ENCODE measurements at places on chromosomes 3 and 15.

GRCh38 chr15:64443747-64444621 lies 16.4 kb upstream of the ZNF609 start:
- DNase-seq = no peak

GRCh38 chr3:110261141-110261540 lies 810.5 kb upstream of the NECTIN3 start:
- no peak for DNase-seq

DNA sequence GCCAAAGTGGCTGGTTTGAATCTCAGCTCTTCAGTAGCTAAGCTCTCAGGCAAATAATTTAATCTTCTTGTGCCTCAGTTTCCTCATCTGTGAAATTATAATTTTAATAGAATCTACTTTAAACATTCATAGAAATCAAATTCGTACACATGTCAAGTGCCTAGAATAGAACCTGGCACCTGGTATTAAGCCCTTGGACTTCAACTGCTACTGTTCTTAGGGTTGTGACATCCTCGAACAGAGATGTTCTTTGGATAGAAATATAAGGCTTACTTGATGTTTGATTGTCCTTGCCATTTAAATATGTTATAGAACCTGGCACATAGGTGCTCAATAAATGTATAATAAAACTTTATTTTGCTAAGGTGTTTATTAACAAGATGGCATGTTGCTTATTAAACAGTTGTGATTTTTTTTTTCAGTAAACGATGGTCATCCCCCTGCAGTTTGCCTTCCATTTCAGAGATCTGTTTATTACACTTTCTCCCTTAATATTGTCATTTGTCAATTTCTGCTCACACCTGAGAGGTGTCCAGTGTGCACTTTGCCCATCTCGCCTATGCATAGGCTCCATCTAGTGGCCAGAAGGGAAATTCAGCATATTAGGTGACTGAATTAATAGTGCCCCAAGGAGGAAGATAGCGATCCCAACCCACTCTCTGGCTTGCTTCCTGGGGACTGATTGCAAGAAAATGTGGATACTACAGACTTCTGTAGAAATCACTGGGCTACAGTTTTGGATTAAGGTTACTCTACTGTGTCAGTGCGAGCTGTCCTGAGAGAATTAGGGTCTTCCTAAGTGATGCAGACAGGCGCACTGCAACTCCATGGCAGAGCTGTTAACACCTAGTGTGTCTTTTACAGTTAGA lies 10.7 kb downstream of the IGF1R start:
- DNase-seq = no peak

GRCh38 chr3:61877359-61878138 lies 316.2 kb downstream of the PTPRG start:
- no peak for DNase-seq

- DNase-seq = no peak
These were observed 53.4 kb downstream of the CMC1 start for GRCh38 chr3:28294667-28295413.

DNA sequence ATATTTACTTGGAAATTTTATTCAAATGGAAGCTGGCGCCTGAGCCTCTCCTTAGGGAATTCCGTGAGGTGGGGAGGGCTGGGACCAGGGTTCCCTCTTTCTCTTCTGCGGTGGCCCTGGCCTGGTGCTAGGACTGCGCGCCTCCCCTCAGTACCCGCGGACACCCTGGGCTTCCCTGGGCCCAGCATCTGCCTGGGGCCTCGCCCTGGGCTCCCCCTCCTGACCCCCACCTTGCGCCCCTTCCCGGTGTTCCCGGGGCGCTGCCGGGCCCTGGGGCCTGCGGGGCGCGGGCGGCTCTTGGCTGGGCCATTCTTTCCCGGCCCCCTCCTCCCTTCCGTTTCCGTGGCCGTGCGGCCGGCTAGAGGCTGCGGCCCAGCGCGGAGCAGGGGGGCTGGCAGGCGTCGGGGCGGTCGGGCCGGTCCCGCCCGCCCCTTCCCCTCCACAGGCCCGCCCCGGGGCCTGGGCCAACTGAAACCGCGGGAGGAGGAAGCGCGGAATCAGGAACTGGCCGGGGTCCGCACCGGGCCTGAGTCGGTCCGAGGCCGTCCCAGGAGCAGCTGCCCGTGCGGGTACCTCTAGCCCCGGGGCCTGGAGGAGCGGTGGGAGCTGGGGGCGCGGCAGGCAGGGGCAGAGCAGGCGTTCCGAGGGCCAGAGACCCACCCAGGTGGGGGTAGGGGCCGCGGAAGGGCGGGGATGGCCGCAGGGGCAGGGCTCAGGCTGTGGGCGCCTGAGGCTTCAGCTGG lies at the start of gene FES:
FES (plus strand) TSS at position 529 of the 743 bp plus-strand sequence. CDS start 542 bp downstream, outside the sequence.
- DNase-seq = no peak

GRCh38 chr3:38581774-38582173 lies 67.7 kb downstream of the SCN5A start:
- DNase-seq = no peak

DNA sequence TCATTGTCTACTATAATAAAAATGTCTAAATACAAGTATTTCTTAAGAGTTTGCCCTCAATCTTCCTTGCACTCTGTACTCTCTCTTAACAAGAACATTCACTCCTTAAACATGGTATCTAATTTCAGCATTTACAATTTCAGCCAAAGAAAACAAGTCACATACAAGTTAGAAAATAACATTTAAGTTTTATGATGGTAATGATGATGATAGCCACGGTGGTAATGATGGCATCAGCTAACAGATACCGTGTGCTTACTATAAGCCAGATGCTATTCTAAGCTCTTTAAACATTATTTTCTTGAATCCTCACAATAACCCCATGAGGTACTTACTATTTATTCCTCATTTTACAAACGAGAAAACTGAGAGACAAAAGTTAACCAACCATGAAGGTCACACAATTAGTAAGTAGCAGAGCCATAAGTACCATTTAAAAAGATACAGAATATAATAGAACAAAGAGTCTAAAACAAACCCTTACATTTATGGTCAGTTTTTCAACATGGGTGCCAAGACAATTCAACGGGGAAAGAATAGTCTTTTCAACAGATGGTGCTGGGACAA lies 7.4 kb downstream of the SPICE1 start:
- no peak for DNase-seq

GRCh38 chr3:33942483-33943150 lies 144.2 kb downstream of the PDCD6IP start:
- DNase-seq = no peak

DNA sequence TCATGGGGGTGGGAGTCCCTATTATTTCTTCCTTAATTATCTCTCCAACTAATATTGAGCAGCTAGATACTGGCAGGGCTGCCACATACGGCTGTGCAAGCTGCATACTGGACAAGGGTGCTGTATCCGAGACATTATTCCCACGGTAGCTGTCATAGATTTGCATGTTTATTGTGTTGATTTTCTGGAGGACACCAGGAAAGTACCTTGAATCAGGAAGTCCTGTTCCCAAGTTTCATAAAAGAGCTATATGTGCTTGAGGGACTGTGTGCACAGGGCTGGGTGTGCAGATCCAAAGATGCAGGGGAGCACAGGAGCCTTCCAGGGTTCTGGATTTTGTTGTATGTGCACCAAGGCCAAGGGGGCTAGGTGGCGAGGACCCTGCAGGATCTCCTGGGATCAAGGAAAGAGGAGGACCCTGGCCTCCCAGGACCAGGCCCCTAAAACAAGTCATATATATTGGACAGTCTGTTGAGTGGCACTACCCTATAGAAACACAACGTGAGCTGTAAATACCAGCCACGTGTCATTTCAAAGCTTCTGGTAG lies 119.2 kb upstream of the ALDH1A3 start:
- DNase-seq = no peak

- DNase-seq = no peak
These were observed 6.8 kb downstream of the ANXA2 start for GRCh38 chr15:60390871-60391501.

DNA sequence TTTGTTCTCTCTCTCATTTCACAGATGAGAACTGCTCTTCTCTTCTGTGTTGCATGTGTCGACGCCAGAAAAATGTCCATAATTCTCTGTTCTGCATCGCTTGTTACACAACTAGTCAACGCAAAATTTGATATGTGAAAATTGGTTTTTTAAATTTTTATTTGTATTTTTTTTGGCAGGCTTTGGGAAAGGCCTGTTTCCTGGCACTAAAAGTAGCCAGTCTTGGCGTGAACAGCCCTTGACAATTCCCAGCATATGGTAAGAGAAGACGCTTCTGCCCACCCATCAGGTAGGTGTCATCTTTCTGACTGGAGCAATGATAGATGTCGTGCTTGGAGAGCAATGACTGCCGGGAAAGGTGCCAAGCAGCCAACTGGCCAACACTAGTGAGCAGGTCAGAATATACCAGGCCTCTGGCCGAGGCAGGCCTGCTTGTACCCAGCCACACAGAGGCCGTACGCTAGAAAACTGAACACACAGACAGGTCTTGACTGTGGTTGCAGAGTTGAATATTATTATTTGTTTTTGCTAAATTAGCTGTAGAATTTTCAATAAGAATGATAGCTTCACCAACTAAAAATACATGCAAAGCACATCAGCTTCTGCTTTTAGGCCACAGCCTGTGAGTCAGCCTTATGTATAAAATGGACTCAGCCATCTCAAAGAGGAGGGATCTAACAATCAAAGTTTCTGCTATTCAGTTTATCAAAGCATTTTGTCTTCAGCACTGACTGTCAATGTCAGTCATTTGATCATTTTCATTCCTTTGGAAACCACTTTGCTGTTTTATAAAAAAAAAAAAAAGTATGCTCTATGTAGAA lies 837.5 kb downstream of the MCTP2 start:
- DNase-seq = no peak

GRCh38 chr3:170727754-170728153 lies 141.9 kb upstream of the SLC7A14 start:
- DNase-seq = no peak

- no peak for DNase-seq
These were observed 22.7 kb downstream of the ATP6V1A start for GRCh38 chr3:113769551-113769950.

DNA sequence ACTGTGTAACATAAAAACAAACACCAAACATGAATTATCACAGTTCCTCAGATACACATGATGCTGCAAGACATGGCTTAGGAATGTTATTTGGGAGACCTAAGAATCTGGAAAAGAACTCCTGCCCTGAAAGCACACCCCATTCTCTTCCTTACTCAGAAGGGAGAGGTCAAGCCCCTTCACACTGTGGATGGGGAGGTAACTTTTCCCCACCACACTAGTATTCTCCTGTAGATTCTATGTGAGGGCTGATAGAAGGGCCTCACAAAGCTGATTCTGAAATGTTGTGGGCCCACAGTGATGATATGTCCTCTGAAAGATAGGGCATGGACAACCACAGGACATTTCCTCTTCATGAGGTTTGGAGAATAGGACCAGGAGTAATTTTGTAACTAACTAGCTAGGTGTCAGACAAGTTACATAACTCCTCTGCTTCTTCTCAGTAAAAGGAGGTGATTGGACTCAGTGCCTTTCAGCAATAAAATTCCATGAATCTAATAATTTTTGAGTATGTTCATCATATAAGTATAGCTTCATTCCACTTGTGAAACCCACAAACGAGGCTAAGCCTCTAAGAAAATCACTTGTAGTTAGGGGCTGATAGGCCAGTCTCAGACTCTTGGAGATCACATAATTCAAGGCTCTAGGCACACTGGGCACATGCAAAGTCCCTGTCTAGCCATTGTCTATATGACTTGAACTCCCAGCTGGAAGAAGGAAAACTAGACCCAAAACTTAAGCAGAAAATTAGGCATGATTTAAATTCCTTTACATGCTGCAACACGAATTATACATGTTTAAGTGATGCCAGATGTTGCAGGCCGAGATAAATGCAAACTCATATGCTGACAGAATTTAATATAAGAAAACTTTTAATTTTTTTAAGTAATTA lies 7.5 kb downstream of the PTX3 start:
- no peak for DNase-seq

DNA sequence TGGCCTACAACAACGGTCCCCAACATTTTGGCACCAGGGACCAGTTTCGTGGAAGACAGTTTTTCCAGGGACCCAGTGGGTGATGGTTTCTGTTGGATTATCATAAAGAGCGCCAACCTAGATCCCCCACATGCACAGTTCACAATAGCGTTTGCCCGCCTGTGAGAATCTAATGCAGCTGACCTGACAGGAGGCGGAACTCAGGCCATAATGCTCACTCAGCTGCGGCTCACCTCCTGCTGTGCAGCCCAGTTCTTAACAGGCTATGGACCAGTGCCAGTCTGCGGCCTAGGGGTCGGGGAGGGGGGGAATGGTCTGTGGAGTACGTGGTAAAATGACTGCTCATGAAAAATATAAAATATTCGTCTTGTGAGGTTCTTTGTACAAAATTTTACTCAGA lies 518.5 kb upstream of the CADM2 start:
- DNase-seq = no peak

GRCh38 chr3:179981646-179982045 lies 55.1 kb downstream of the PEX5L start:
- no peak for DNase-seq

GRCh38 chr15:67999320-68000100 lies 54.6 kb upstream of the PIAS1 start:
- no peak for DNase-seq

- no peak for DNase-seq
These were observed 104.7 kb upstream of the SETMAR start for GRCh38 chr3:4198491-4198890.

- no peak for DNase-seq
These were observed 140.2 kb downstream of the FOXP1 start for GRCh38 chr3:71443332-71443731.

- no peak for DNase-seq
These were observed 24.5 kb upstream of the BDH1 start for GRCh38 chr3:197580253-197580691.

- DNase-seq = no peak
These were observed 436.7 kb downstream of the EPHB1 start for GRCh38 chr3:135231737-135232136.

- DNase-seq = no peak
These were observed 414.9 kb downstream of the NAALADL2 start for GRCh38 chr3:175274056-175274455.

DNA sequence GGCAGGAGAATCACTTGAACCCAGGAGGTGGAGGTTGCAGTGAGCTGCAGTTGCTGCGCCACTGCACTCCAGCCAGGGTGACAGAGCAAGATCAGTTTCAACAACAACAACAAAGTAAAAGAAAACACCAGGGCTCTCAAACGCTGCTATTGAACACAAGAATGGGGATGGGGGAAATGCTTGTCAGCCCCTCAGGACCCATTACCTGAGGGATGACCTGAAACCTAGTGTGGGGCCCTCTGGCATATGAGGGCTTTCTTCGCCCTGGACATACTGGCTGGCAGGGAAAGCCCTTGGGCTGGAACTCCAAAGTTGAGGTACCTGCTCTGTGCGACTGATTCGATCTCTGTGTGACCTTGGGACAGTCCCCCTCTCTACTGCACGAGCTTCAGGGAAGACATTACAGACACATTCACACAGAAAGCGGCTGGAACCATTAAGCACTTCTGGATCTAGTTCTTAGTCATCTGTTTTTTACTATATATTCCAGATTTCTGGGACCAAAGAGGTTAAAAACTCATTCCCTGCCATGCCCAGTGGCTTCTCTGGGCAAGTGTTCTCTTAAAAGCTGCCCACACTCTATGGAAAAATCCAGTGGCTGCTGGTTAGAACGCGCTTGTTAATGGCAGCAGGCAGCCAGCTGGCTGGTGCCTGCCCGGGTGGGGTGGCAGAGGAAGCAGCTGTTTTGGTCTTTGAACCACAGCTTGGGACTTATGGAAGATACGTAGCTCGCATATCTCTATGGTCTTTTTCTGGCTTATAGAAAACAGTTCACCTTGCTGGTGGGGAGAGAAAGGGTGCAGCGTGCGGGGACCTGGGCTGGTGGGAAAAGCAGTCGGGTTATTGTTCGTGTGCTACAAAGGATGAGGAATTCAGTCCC lies 57.2 kb downstream of the ATP1B3 start:
- DNase-seq = no peak
